ENCODE measurements at places on chromosomes 1 and 21.

DNA sequence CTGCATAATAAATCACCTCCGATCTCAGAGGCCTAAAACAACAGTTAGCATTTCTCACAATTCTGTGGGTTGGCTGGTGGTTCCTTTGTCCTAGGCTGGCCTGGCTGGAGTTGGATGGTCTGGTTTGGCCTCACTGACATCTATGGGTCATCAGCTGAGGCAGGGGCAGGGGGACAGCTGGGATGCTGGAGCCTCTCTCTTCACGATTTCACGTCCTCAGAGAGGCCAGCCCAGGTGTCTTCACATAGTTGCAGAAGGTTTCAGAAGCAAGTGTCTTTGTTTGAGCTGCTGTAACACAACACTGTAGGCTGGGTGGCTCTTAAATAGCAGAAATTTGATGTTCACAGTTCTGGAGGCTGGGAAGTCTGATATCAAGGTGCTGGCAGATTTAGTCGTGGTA is 155.5 kb upstream of the CACNA1E start:
- no peaks in the 10 kb centered on the region for H3K36me3 ChIP-seq
- H3K4me1 ChIP-seq, result no peaks in the 10 kb centered on the region
- no peak overlapping the region for H3K4me3 ChIP-seq
- DNase-seq, result no peak
- H3K27me3 ChIP-seq, result no peaks in the 10 kb centered on the region
- no peak overlapping the region for H3K27ac ChIP-seq

- H3K4me3 ChIP-seq, result no peak overlapping the region
- H3K27me3 ChIP-seq, result no peaks in the 10 kb centered on the region
- DNase-seq, result no peak
- H3K4me1 ChIP-seq, result no peaks in the 10 kb centered on the region
- H3K27ac ChIP-seq, result no peak overlapping the region
Observed at GRCh38 chr1:21680381-21680780, 11.2 kb upstream of the RAP1GAP start.

DNA sequence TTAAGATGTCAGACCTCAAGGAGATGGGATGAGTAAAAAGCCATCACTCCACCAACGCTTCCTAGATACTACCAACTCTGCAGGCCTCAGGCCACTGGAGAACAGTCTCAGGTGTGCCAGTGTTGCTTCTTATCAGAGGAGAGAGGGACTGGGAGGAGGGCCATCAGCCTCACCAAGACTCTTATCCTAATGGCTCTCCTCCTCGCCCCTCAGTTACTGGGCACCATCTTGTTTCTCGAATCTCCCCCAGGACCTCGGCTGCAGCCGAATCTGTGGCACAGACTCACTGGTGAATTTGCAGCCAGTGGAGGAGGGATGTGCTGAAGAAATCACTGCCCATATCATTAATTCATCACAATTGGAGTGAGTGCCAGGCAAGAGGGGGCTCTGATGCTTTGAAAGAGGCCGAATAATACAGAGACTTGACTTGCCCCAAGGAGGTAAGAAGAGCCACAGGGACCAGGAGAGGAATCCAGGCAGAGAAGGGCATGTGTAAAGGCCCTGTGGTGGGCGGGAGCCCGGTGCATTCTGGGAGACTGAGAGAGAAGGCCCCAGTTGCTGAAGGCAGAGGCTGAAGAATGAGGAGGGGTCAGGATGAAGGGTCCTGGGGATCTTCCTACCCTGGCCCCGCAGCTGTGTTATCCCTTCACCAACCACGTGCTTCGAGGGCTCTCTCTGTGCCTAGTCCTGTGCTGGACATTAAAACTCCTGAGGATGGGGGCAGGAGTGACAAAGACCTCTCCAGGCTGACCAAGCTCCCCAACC is 129.8 kb downstream of the PTPRU start:
- H3K36me3 ChIP-seq, result no peaks in the 10 kb centered on the region
- H3K27ac ChIP-seq, result no peak overlapping the region
- no peak for DNase-seq
- no peak overlapping the region for H3K4me3 ChIP-seq
- no peaks in the 10 kb centered on the region for H3K27me3 ChIP-seq

GRCh38 chr21:42425591-42425990 is 21.9 kb downstream of the UBASH3A start:
- H3K27ac ChIP-seq, result no peak overlapping the region
- no peaks in the 10 kb centered on the region for H3K4me1 ChIP-seq
- H3K27me3 ChIP-seq, result no peaks in the 10 kb centered on the region
- no peak overlapping the region for H3K4me3 ChIP-seq
- DNase-seq, result no peak

DNA sequence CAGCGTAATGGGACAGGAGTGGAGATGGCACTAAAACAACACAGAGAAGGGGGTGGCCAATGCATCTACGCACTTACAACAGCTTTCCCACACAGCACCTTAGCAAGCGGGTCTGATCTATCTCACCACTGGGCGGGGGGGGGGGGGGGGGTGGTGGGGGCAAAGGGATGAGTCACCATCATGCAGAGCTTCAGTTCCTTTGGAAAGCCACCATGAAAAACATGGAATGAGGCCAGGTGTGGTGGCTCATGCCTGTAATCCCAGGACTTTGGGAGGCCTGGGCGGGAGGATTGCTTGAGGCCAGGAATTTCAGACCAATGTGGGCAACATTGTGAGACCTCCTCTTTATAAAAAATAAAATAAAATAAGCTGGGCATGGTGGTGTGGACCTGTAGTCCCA is 47.2 kb downstream of the KLHDC7A start:
- no peak for DNase-seq

Measured in mesendoderm (in vitro differentiated cells).